Fibroblast of mammary gland (primary cell): ENCODE measurements at places on chromosomes 1 and 21.

DNA sequence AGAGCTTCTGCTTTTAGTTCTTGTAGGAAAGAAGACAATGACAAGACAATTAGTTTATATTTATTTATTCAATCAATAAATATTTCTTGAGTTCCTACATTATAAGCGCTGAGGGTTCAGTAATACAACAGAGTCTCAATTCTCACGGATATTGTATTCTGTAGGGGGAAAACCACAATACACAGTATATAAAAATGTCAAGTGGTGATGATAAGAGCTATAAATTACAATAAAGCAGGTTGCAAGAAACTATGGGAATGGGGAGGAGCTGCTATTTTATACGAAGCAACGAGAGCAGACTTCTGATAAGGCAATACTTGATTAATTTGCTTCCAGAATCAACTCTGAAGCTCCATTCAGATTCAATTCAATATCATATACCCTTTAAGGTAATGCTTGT lies 10.6 kb upstream of the XCL1 start:
- DNase-seq, result no peak

DNA sequence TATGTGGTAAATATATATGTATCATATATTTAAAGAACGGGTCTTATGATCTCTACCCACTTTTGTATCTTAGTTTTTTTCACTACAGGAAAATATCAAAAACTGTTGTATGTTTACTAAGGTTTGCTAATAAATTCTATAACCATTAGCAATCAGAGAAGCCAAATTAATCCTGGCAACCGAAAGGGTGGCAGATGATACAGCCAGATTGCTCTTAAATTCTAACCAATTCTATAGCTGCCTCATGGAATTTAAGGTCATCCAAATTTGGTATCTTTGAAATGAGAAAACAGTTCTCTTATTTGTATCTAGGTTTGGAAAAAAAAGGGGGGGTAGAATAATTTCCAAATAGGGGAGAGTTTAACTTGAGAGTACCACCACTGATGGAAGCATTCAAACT lies 591.2 kb downstream of the SMYD3 start:
- DNase-seq, result no peak

GRCh38 chr1:8032366-8032910 lies 6.3 kb upstream of the ERRFI1 start:
- peak; percentile 17 for DNase-seq

- DNase-seq, result peak; percentile 93
These were observed 2.1 kb downstream of the ADAMTS4 start for GRCh38 chr1:161196521-161197451.

GRCh38 chr1:161492827-161493226 lies 12.4 kb upstream of the FCGR2A start:
- no peak for DNase-seq

GRCh38 chr21:26845066-26845758 lies at the start of gene ADAMTS1:
Gene ADAMTS1 (minus strand): TSS chr21:26845409. CDS start chr21:26844954, 455 bp downstream.
- peak; percentile 88 for DNase-seq

DNA sequence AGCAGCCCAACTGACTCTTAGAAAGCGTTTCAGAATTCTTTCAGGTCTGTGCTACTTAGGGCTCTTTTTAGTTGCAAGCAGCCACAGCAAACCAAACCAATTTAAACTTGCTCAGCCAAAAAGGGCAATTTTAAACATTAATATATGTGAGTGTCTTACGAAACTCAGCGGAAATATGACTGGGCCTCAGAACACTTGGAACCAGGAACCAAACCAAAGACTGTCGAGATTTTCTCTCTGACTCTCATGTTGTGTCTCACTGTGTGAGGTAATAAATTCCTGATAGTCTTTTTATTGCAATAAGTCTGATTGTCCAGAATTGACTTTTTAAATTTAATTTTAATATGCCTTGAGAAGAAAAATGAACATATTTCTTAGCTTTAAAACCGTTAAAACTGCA lies 122.3 kb downstream of the SYF2 start:
- DNase-seq, result no peak

- no peak for DNase-seq
These were observed 107.6 kb downstream of the NAV1 start for GRCh38 chr1:201646411-201647022.

DNA sequence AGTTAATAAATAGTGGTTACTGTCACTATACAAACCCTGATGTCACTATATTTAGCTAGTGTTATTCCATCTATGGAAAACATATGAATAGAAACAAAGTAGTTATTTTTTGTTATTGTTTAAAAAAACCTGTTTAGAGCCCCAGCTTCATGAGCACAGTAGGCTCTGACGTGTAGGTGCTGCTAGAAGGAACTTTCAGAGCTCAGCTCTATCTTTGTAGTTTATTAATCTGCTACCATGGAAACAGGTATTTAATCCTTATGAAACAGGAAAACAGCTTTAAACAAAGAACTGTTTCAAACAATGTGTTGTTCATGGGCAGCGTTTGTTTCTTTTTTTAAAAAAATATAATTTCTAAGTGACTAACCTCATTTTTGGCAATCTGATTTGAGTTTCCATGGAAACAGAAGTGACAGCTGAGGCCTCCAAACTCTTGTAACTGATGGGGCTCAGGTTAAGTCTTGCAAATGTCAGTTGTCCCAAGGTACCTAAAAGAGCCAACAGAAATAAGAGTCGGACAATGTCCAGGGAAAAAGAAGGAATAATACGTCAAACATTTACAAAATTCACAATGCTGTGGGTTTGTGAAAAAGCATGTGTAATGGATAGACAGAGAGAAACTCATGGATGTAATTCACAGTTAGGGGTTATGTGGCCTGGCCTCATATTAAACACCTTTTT lies 162.0 kb upstream of the C21orf91 start:
- no peak for DNase-seq

DNA sequence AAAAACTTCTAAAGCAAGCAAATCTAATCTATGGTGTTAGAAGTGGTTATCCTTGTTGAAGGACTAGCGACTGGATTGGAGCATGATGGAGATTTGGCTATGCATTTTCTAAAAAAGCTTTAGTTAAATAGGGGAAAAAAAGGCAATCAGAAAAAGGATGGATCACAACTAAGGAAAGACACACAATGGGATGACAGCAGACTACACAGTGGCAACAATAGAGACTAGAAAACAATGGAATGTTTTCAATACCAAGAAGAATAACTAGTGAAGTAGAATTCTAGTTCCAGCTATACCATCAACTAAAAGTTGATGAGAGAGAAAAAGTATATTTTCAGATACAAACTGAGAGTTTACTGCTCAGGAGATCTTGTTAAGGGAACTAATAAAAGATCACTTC lies 605.8 kb downstream of the PTPRU start:
- DNase-seq, result peak; percentile 1

DNA sequence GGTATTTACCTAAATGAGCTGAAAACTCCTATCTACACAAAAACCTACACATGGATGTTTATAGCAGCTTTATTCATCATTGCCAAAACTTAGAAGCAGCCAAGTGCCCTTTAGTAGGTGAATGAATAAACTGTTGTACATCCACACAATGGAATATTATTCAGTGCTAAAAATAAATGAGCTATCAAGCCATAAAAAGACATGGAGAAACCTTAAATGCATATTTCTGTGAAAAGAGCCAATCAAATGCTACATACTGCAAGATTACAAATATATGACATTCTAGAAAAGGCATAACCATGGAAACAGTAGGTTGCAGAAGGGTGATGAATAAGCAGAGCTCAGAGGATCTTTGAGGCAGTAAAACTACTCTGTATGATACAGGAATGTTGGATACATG lies 23.3 kb downstream of the ABCB10 start:
- no peak for DNase-seq

GRCh38 chr1:40851643-40852042 lies 10.5 kb downstream of the CITED4 start:
- DNase-seq, result no peak

DNA sequence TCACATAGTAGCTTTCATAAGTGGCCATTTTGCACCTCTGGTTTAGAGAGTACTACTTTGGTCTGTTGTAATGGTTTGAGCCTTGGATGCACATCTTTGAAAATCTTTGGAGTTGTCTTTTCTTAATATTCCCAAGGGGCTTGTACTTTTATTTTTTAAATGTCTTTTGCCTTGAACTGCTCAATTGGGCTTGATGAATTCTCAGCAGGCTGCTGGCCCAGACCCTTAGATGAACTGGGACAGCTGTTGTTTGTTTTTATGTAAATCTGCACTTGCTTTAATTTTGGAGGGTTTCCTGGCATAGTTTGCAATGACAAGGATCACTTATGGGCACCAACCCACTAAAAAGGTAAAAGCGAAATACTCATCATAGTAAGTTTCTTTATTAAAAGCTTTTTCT lies 24.9 kb downstream of the NGF start:
- DNase-seq, result no peak
